T-helper 2 cell (primary cell): ENCODE measurements at places on chromosomes 4 and X.
A peak's percentile ranks its signal among the peaks of the same experiment; 100 is the strongest.

DNA sequence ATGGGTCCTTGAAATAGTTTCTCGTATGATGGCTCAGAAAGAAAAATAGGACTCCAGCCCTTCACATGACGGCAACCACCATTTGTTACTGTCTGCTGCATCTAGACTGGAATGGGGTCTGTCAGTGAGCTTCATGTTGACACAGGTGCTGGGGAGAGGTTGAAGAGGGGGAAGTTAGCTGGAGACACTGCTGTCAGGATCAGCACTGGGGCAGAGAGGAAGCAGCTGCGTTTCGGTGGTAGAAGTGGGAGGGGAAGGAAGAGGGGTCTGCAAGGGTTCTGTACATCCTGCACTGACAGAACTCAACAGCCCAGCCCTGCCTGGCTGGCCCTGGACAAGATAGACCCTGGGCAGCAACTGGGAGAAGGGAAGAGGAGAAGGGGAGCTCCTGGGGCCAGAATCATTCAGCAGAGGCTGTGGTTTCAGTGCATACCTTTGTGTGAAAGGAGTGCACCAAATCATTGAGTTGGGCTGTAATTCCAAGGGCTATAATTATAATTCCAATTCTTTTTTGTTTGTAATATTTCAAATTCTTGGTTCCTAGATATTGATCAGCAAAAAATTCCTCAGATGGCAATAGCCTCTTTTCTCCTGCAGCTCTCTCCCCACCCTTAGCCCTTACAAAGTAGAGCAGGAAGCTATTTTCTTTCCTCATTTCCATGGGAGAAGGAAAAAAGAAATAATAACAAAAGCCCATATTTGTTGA, 119.4 kb upstream of the C1GALT1C1 start:
- DNase-seq, result no peak

GRCh38 chrX:37644381-37645305, 40.9 kb upstream of the XK start:
- no peak for DNase-seq

DNA sequence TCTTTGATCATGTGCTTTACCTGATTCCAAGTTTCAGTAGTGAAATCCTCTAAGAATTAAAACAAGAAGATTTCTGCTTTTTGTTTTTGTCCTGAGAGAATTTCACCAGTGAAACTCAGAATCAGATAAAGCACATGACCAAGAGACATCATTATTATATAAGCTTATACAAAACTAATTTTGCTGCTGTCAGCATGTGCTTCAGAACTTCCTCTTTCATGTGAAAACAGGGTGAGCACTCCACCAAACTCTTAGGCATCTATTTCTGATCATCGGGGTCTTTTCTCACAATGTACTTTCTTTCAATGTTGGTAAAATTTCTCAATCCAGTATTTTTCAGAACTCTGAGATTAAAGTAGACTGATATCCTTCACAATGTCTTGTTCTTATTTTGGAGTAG, 152.1 kb downstream of the SLC39A8 start:
- no peak for DNase-seq

DNA sequence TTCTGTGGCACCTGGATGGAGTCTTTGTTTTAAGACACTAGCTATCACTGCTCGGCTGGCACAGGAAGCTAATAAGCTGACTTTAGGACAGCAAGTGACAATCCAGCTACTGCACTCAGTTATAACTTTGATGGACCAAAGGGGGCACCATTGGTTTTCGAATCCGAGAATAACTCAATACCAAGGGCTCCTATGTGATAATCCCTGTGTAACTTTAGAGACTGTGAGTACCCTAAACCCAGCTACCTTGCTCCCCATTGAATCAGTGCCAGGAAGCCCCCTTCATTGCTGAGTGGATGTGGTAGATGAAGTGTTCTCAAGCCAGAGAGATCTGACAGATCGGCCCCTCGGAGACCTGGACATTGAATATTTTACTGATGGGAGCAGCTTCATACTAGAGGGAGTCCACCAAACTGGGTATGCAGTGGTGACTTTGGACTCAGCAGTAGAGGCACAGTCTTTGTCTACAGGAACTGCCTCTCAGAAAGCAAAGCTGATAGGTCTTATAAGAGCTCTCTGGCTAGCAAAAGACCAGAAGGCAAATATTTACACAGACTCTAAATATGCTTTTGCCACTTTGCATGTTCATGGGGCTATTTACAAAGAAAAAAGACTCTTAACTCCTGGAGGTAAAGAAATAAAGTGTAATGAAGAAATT, 35.5 kb upstream of the UGT2B7 start:
- no peak for DNase-seq

DNA sequence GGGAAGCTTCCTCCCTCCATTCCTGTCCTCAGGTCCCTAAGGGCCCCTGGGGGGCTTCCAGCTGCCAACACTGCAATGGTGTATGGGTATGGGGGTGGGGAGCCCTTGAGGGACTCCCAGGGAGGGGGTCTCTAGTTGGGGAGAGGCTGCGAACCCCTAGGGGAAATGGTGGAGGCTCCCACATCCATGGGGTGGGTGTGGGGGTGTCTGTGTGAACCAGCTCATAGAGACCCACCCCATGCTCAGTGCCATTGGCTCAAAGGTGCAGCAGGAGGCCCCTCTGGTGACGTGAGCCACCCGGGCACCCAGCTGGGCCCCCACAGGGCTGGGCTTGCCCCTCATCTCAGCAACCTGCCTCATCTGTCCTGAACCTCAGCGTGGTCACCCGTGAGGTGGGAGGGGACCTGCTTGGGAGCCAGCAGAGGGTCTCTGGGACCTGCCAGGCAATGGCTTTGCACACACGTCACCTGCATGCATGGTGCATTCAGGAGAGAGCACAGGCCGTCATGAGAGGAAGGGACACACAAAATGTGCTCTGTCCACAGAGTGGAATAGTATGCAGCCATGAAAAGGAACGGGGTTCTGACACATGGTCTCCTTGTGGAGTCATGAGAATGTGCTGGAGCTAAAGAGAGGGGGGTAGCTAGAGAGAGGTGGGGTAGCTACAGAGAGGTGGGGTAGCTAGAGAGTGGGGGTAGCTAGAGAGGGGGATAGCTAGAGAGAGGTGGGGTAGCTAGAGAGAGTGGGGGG, 22.7 kb upstream of the PLCXD1 start:
- DNase-seq, result no peak

- no peak for DNase-seq
Observed at GRCh38 chr4:84063619-84064018, 435.5 kb downstream of the NKX6-1 start.

DNA sequence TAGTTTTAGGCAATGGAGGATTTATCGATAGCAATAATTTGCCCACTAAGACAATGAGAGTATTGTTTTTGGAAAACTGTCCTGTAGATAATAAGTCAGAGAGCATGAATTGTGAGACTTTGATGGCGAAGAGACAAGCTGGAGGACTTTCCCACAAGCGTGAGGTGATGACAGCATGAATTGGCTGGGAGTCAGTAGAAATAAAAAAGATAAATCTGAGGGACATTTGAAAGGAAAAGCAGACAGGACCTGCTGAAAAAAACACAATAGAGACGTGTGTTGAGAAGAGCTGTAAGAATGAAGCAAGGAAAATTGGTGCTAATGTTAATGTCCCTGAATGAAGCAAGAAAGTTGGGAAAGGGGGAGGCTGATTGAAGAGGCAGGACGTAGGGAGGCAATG, 233.5 kb downstream of the DCTD start:
- no peak for DNase-seq

GRCh38 chr4:504076-504475, 5.1 kb downstream of the PIGG start:
- DNase-seq, result no peak

GRCh38 chrX:134658760-134659023, 421 bp upstream of the PLAC1 start:
- no peak for DNase-seq

DNA sequence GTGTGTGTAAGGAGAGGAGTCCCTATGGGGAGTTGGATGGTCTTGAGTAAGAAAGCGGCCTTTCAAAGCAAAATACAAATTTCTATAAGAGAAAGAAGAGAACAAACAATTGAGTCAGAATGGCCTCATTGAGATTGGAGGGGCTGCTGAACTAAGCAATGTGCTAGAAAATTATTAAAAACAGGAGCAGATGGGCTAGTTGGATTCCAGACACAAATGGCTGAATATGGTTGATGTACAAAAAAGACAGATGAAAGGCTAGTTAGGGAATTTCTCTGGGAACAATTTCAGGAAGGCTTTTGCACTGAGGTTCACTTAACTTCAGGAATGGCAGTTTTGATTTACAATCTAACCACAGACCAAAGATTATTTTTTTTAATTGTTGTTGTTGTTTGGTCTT, 1806.8 kb upstream of the TENM3 start:
- DNase-seq, result no peak

- no peak for DNase-seq
Observed at GRCh38 chr4:48375651-48376304, 34.4 kb downstream of the SLAIN2 start.

- no peak for DNase-seq
Observed at GRCh38 chr4:153142700-153143438, 61.4 kb upstream of the TRIM2 start.

DNA sequence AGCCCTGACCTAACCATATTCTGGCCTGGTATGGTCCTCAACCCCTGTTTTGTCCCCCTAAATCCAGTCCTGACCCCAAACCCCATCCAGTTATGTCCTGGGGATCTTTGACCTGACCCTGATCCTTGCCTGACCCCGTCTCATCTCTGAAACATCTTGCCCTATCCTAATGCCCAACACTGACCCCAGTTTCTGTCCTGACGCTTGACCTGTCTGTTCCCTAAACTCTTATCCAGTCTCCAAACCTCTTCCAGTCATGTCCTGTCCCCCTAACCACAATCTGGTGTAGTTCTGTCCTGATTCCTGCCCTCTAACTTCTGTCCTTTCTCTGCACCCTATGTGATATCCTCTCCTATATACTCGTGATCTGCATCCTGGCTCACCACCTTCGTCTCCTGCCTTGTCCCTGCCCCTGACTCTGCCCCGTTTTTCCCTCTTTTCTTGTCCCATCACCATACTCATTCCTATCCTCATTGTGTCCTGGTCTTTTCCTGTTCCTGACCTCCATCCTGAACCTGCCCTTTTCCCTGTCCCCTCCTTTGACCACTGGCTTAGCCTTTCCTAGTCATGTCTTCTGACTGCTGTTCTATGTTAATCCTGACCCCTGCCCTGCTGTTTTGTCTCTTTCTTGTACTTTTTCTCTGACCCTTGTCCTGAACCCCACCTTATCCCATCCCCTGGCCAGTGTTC, 4.6 kb upstream of the CCDC120 start:
- DNase-seq, result no peak

- no peak for DNase-seq
Observed at GRCh38 chr4:81789158-81789557, 317.5 kb upstream of the RASGEF1B start.

DNA sequence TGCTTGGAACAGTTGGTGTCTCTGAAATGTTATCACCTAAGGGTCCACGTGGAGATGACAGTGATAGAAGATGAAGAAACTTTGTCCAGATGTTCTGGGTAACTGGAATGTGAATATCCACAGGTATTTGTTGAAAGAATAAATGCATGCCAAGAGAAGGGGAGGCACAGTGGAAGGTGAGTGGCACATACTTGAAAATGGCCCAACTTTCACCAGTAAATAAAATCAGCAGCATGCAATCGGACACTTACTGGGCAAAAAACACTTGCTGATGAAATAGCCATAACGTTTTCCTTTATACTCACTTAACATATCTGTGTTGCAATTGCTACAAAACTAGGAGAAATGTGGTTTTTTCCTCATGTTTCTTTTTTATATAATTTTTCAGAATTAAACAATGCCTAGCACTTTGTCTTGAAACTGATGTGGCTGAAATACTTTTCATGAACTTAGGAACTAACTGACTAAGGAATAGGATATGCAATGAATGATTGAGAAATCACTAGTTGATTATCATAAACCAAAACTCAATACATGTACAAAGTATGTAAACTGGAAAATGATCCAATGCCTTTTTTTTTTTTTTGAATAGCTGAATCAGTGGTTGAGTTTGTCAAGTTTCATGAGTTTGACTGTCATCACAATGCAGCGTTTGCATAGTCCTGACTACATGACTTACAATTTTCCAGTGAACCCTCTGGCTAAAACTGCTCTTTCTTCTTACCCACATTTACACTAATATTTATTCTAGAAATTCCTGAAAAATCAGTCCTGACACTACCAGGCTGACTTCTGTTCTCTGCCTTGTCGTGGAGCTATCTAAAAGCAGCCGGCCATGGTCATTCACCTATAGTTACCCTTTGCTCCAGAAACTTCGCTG, 127.4 kb downstream of the CPE start:
- DNase-seq, result no peak

- no peak for DNase-seq
Observed at GRCh38 chr4:174461466-174462106, 60.7 kb downstream of the HPGD start.

GRCh38 chrX:34560180-34560579, 96.9 kb downstream of the TMEM47 start:
- DNase-seq, result no peak

DNA sequence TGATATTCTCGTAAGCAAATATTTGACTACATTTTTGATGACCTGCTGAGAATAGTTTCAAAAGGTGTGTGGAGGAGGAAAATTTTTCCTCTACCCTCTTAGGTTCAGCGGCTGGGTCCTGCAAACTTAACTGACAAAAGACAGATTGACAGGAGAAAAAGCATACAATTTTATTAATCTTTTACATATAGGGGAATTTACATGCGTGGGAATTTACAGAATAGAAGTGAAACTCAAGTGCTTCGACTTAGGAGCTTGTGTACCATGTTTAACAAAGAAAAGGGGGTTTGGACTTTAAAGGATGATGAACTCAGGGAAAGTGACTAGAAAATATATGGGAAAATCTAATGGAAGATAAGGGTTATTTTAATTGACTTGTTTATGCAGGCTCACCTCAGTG, 2.5 kb downstream of the HERC6 start:
- DNase-seq, result no peak

GRCh38 chrX:153922932-153923857, 2.9 kb downstream of the ARHGAP4 start:
- DNase-seq, result no peak

GRCh38 chr4:42655921-42656678, 805 bp downstream of the ATP8A1 start:
- peak; percentile 15 for DNase-seq

GRCh38 chrX:23752740-23753415, 9.8 kb upstream of the ACOT9 start:
- DNase-seq, result no peak

DNA sequence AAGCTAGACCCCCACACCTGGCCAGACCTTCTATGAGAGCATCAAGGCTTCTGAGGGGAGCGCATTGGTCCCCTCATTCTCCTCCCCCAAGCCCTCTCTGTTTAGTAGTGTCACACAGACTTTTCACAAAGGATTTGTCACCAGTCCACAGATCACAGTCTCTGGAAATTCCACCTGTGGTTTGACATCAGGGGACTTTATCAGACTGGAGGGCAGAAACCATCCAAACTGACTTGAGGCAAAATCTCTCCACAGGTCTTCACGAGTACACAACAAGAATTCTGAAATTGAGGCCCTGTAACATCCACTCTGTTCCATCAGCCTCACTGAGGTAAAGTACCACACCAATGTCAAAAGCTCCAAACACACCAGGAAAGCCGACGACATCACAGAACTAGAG, 112.5 kb downstream of the SH3KBP1 start:
- no peak for DNase-seq

- no peak for DNase-seq
Observed at GRCh38 chrX:41912923-41913322, 10.4 kb downstream of the CASK start.
